ENCODE measurements at places on chromosomes 2 and 18. TPM values are rescaled to one million over a fixed set of nuclear protein-coding genes. Genes with fewer than 3 reads are reported as not detected.
A peak's percentile ranks its signal among the peaks of the same experiment; 100 is the strongest.

Gene EIF2AK2
- total RNA-seq, result 39.0 TPM

GRCh38 chr2:60867848-60868247 is 13.5 kb upstream of the REL start:
- no peaks in the 10 kb centered on the region for H3K36me3 ChIP-seq
- no peaks in the 10 kb centered on the region for H3K27me3 ChIP-seq
- H3K4me1 ChIP-seq, result no peaks in the 10 kb centered on the region
- H3K4me3 ChIP-seq, result no peak overlapping the region

Gene DSG4
- total RNA-seq, result not detected

DNA sequence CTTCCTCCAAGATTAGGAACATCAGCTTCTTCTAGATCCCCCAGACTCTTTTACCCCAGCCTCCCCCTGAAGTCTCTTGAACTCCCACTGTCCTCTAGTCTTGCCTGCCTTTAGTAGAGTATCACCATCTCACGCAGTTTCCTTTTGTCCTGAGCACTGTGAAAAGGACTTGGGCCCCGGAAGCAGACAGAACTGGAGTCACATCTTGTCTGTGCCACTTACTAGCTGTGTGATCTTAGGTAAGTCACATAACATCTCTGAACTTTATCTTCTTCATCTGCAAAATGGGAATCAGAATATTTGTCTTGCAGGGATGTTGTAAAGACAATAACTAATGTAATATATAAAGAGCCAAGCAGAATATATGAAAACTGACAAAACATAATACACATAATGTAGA is 8.4 kb upstream of the TRABD2A start:
- no peak overlapping the region for H3K27ac ChIP-seq
- peak overlapping the region; percentile 50 for H3K4me3 ChIP-seq
- DNase-seq, result no peak
- H3K4me1 ChIP-seq, result no peaks in the 10 kb centered on the region
- H3K27me3 ChIP-seq, result no peaks in the 10 kb centered on the region

Gene LRATD1
- total RNA-seq, result 6.6 TPM

GRCh38 chr2:136381722-136382633 is 264.0 kb upstream of the CXCR4 start:
- no peak for DNase-seq
- no peaks in the 10 kb centered on the region for H3K36me3 ChIP-seq
- H3K4me1 ChIP-seq, result no peaks in the 10 kb centered on the region
- no peak overlapping the region for H3K4me3 ChIP-seq

Gene CYRIA
- 12.5 TPM for total RNA-seq

Gene UNC80
- not detected for total RNA-seq

DNA sequence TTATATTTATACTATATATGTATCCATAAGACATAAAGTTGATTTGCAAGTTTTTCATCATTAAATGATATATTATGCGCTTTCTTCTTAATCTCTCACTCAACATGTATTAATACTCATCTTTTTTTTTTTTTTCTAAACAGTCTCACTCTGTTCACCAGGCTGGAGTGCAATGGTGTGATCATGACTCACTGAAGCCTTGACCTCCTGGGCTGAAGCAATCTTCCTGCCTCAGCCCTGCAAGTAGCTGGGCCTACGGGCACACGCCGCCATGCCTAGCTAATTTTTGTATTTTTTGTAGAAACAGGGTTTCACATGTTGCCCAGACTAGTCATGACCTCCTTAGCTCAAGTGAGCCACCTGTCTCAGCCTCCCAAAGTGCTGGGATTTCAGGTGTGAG is 51.4 kb upstream of the MAP4K3 start:
- peaks cover 7% of the 10 kb centered on the region for H3K4me1 ChIP-seq
- H3K4me3 ChIP-seq, result no peak overlapping the region
- no peaks in the 10 kb centered on the region for H3K36me3 ChIP-seq
- no peak for DNase-seq
- H3K27ac ChIP-seq, result no peak overlapping the region

GRCh38 chr2:98454500-98455235 is 10.0 kb downstream of the INPP4A start:
- H3K4me1 ChIP-seq, result peaks cover 13% of the 10 kb centered on the region
- H3K27me3 ChIP-seq, result no peaks in the 10 kb centered on the region
- no peak overlapping the region for H3K27ac ChIP-seq

DNA sequence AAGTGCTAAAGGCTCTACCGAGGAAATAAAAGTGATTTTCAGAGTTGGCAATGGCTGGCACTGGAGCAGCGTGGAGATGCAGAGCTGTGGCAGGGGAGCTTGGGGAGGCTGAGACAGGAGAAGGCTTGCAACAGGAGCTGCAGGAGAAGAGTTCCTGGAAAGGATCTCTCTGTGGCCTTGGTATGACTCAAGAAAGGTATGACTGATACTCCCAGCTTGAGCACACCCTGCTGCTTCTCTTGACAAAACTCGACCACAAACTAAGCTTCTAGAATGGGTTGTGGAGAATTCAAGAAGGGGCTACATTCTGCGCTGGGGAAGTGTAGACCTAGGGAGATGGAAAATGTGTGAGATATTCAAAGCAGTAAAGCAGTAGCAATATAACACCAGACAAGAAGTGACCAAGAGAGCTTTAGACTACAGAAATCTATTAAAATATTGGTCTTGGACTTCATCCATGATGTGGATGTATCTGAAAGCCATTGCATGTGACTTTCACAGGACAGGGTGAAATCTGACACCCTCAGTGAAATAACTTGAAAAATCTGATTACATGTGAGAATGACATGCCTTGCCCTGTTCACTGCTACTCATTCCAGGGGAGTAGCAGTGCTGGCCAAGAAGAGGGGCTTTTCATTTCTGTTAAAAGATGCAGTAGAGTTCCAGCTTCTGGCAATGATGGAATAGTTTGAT is 41.5 kb downstream of the SUCLG1 start:
- no peak for DNase-seq
- H3K36me3 ChIP-seq, result no peaks in the 10 kb centered on the region
- H3K27ac ChIP-seq, result no peak overlapping the region
- H3K4me3 ChIP-seq, result no peak overlapping the region
- H3K27me3 ChIP-seq, result no peaks in the 10 kb centered on the region

- H3K4me3 ChIP-seq, result no peak overlapping the region
- DNase-seq, result no peak
Measured at GRCh38 chr2:201254081-201254730, 6.1 kb upstream of the CASP8 start.

Gene CFLAR
- total RNA-seq, result 165 TPM

Measured in thoracic aorta (tissue), 2 donors.